ENCODE measurements at places on chromosomes 1 and 21.
A peak's percentile ranks its signal among the peaks of the same experiment; 100 is the strongest.

DNA sequence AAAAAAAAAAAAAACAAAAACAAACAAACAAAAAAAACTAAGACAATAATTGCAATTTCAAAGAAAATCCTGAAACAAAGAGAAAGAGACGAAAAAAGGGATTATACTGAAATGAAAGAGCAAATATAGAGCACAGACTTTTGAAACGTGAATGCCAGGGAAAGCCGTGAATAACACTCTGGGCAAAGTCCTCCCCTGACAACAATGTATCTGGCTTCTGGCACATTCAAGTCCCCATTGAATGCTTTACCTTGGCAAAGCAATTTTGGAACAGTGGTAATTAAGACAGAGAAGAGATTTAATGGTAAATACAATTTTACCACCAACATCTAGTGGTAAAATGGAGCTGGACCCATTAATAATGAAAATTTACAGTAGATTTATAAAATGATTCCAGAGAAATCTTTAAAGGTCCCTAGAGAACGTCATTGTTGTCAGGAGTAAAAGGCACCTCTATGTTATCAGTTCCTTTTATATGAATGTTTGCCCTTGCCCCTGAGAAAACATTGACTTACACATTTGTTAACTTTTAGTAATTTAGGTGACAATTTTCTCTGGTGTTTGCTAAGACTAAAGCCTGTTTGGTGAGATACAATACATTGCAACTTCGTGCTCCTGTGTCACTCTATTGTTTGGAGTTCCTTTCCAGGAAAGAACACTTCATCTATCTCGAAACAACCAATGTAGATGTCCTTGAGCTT is 89.7 kb downstream of the GREM2 start:
- DNase-seq: peak; percentile 37

- no peak for DNase-seq
Observed at GRCh38 chr1:17207966-17208418, 3.1 kb downstream of the PADI1 start.

- DNase-seq: no peak
Observed at GRCh38 chr1:156486421-156487344, 13.9 kb downstream of the MEF2D start.

DNA sequence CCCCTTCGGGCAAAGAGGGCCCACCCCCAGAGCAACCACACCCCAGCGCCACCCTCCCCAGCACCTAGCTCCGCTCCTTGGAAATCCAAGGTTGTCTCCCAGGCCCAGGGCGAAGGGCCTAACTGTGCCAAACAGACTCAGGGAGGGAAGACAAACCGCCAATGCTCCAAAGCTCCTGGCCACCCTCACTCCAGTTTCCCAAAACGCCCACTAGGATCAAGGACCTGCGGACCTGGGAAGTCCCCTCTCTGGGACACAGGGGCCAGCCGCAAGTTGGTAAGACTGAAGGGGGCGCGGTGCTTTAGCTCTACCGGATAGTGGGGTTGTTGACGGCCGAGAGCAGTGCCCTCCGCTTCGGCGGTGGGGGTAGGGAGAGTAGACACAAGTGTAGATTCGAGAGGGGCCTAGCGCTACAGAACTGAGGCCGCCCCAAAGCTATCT is 581 bp downstream of the IRF6 start:
- no peak for DNase-seq

DNA sequence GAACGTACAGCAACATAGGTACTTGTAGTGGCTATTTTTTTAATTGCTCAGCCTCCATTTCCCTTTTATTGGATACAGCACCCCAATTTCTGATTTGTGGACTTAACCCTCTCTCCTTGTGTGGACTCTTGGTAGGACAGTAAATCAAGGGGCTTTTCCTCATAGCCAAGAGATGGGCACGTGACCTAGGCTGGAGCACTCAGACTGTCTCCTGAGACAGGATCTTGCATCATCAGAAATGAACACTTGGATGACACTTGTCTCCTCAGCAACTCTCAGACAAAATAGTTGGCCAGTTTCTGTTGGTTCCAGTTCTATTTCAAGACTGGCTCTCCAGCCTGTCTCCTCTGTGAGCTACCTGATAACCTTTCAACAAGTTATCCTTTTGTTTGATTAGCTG is 112.9 kb upstream of the ZNF678 start:
- DNase-seq: no peak

GRCh38 chr1:223479261-223479660 is 86.0 kb downstream of the CCDC185 start:
- no peak for DNase-seq

DNA sequence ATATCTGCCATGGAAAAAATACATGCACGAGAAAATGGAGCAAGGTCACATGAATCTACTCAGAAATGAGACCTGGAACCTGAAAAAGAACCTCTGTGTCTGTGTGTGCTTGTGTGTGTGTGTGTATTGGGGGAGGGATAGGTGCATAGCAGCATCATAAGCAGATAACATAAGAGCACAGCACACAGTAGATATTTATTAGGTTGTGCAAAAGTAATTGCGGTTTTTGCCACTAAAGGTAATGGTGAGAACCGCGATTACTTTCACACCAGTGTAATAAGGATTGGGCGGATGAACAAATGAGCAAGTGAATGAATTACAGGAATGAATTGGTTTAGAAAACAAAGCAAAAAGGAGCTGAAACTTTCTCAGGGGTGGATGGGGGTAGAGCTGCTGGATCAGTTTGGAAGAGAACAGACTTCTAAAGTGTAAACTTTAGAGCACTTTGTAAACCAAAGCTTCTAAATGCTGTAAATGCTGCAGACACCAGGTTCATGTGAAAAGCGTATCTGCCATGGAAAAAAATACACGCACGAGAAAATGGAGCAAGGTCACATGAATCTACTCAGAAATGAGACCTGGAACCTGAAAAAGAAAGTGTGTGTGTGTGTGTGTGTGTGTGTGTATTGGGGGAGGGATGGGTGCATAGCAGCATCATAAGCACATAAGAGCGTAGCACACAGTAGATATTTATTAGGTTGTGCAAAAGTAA is 156.9 kb downstream of the TOMM20 start:
- no peak for DNase-seq

- peak; percentile 24 for DNase-seq
Observed at GRCh38 chr1:201085902-201086735, 26.1 kb downstream of the CACNA1S start.

- DNase-seq: peak; percentile 82
Observed at GRCh38 chr1:37391211-37392011, 83.0 kb upstream of the ZC3H12A start.

- DNase-seq: peak; percentile 80
Observed at GRCh38 chr1:223531742-223532341, 133.7 kb downstream of the CAPN8 start.

- DNase-seq: no peak
Observed at GRCh38 chr1:3016641-3017439, 4.4 kb upstream of the ACTRT2 start.

- no peak for DNase-seq
Observed at GRCh38 chr1:1067860-1068516, 6.1 kb downstream of the RNF223 start.

DNA sequence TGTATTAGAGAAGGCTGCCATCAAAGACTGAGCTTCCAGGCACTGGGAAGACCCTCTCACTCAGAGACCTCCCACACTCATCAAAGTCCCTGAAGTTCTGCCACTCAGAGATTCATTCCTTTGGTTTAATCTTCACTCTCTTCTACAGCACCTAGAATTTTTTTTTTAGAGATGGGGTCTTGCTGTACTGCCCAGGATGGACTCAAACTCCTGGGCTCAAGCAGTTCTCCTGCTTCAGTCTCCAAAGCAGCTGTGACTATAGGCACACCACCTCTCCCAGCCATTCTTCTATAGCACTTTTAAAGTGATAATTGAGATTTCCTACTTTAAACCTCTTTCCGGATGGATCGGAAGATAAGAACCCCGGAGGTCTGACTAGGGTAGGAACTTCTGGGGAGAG is 3.7 kb upstream of the HP1BP3 start:
- no peak for DNase-seq

- DNase-seq: no peak
Observed at GRCh38 chr21:40141621-40142020, 274.4 kb downstream of the PCP4 start.

- DNase-seq: peak; percentile 82
Observed at GRCh38 chr1:83978056-83978455, 20.9 kb downstream of the TTLL7 start.

GRCh38 chr1:20233394-20233793 is 47.1 kb upstream of the PLA2G2C start:
- no peak for DNase-seq

GRCh38 chr1:147598621-147599361 is 57.5 kb downstream of the BCL9 start:
- DNase-seq: no peak

DNA sequence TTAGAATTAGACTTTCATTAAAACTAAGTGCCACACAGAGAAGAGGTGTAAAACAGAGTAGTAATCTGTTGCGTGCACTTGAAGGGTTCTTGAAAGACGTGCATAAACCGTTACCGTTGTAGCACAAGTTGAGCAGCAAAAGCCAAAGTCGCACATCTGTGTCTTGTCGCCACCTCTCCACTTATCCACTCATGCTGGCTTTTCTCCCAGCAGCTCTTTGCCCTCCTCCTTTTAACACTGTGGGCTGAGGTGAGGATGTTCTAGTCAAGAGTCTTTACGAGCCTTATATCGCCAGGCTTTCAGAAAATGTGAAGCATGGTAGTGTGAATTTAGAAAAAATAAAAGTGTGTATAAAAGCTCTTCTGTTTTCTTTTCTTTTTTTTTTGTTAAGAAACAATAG is 48.0 kb downstream of the NR5A2 start:
- DNase-seq: peak; percentile 19

GRCh38 chr1:150477320-150477719 is 9.9 kb upstream of the TARS2 start:
- DNase-seq: no peak

GRCh38 chr1:28148880-28149195 is 27.7 kb downstream of the PTAFR start:
- DNase-seq: no peak

- DNase-seq: peak; percentile 25
Observed at GRCh38 chr1:29245876-29246275, 9.6 kb downstream of the PTPRU start.

GRCh38 chr1:177779166-177779965 is 190.5 kb downstream of the SEC16B start:
- DNase-seq: no peak

- no peak for DNase-seq
Observed at GRCh38 chr1:11501491-11501897, 22.5 kb downstream of the DISP3 start.

- peak; percentile 29 for DNase-seq
Observed at GRCh38 chr1:225825078-225825477, 15.2 kb downstream of the EPHX1 start.

DNA sequence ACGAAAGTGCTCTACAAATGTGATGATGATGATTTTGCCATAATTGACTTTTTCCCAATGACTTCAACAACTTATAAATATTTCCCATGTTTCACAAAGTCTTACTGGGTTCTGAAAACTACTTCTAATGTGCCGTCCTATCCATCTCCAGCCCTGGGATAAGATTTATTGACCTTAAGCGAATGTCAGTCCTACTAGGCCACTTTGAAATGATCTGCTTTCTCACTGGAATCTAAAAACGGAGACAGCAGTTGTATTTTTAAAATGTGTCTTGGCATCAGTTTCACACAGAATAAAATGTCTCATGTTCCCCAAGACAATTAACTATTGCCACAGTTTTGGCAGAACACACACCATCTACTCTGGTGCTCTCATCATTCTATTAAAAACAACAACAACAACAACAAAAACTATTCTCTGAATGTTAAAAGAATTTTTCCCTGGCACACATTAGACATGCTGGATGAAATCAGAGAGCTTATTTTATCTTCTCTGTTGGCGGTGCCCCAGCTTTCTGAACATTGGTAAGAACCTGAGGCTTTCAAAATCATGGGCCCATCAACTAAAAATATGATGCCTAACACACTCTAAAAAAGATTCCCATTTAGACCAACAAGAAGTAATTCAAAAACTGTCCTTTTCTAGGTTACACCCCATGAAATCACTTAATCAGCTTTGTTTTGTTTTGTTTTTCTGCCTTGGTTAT is 23.1 kb upstream of the DNASE2B start:
- no peak for DNase-seq

DNA sequence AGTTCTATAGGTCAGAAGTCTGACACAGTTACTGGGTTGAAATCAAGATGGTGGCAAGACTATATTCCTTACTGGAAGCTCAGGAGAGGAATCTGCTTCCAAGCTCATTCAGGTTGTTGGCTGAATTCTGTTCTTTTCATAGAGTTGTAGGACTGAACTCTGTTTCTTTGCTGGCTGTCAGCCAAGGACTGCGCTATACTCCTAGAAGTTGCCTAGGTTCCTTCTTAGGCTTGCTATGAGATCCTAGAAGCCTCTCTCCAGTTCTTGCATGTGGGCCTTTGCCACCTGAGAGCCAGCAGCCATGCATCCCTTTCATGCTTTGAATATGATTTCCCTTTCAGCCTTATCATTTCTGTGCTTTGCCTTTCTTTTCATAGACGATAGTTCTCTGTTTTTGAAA is 176.4 kb downstream of the RPS6KC1 start:
- no peak for DNase-seq

GRCh38 chr1:239814306-239814881 is 277.3 kb upstream of the FMN2 start:
- DNase-seq: peak; percentile 32

DNA sequence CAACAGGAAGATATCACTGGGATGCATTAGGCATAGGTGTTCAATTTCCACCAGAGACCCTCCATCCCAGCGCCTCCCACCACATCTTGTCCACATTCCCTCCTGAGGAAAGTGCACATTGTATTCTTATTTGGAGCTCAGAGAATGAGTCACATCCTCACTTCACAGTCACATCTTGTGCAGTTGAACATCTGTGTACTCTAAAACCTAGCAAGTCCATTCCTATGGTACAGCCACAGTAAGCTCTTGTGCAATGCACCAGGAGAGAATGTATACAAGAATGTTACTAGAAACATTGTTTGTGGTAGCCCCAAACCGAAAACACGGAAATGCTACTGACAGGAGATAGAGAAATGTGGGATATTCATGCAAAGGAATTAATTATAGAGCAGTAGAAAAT is 1.6 kb upstream of the KDF1 start:
- no peak for DNase-seq

DNA sequence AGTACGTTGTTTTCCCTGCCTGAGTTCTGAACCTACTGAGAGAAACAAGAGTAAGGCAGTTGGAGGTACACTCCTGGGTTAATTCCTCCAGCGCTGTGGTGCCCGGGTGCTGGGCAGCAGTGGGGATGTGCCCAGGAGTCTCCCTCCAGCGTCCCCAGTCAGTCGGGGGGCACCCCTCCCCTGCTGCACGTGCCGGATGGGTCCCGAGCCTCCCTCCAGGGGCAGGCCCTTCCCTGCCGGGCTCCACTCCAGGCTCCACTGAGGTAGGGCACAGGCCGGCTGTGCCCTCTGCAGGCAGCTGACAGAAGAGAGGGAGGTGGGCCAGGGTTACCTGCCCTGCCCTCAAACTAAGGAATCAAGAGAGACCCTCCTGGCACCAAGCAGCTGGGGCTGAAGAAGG is 238.1 kb upstream of the VAMP3 start:
- DNase-seq: no peak

All from NCI-H1417 (cell line).